ENCODE measurements at places on chromosomes 13 and 19.

DNA sequence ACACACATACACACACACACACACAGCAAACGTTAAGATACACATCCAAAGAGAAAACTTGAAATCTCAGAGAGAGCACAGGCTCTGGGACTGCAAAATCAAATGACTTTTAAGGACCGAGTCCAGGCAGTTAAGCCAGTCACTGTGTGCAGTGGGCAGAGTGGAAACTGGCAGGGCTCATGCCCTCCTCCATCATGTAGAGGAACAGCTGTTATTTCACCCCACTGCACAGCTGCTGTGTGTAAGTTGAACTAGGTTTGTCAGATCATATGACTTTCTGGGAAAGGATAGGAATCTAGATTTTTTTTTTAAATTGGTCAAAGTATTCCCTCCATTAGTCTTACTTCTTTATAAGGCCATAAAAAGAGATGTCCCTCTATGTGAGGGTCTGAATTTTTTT is 1002.1 kb downstream of the UQCRFS1 start:
- no peak for DNase-seq

DNA sequence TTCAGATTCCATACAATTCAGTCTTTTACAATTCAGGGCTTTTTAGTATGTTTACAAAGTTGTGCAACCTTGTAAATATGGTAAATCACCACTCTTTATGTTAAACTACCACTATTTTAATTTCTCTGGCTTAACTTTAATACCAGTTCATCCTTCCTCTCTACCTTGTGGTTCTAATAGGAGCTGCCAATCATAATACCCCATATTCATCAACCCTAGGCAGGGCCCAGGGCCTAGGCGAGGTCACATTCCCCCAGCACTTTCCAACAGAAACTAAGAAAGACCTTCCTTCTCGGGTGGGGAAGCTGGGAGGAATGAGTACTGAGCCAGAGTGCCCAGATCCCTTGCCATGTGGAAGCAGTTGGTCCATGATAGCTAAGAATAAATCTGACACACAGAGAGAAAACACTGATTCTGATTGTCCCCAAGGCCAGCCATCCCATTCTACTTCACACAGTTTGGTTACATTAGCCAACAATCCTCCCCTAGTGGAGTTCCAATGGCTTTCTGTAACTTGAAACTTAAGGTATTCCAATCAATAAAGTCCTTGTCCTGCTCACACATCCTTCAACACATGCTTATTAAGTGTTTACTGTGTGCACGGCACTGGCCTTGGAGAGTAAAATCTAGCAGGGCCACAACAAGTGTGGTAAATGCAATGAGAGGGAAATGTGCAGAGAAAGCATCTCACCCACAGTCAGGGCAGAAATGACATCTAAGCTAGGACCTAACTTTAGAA is 76.8 kb downstream of the NUFIP1 start:
- no peak for DNase-seq

DNA sequence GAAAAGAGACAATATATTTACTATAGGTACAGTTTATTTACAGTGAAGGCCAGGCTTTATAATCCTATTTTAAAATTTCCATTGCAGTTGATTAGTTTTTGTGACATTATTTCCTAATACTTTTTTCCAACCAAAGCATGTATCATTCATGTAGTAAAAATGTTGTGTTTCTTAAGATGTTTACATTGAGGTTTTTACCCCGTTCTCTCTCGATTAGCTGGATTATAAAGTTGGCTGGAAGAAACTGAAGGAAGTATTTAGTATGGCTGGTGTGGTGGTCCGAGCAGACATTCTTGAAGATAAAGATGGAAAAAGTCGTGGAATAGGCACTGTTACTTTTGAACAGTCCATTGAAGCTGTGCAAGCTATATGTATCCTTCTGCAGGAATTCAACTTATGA is 21.2 kb downstream of the HNRNPM start:
- DNase-seq: no peak

DNA sequence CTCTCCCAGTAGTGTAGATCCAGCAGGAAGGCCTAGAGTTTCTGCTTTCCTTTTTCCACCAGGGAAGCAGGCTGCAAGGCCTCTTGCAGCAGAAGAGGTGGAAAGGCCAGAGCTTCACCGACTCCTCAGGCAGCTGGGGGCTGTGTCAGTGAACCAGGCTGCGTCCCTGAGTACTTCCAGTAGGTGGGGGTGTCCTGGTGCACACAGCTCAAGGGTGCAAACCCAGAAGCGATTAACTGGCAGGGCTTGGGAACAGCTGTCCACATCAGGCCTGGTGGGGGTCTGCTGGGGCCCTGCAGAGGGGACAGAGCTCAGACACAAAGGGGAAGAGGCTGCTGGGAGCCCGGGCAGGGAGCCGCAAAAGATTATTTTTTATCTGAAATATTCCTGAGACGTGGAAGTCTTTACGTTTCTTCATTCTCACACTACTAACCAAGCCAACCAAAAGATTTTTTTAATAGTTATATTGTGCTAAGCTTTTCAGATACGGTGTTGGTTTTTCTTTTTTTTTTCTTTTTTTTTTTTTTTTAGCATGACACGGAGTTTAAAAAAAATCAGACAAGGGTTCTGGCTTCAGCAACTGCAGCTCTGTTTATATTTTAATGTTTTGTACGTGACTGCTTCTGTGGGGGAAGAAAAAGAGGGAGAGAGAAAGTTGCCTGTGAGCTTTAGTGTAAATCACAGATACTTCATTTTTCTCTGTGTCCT is 11.0 kb downstream of the TSHZ3 start:
- DNase-seq: peak; percentile 70

GRCh38 chr13:95385798-95386197 is 84.5 kb upstream of the ABCC4 start:
- DNase-seq: no peak

DNA sequence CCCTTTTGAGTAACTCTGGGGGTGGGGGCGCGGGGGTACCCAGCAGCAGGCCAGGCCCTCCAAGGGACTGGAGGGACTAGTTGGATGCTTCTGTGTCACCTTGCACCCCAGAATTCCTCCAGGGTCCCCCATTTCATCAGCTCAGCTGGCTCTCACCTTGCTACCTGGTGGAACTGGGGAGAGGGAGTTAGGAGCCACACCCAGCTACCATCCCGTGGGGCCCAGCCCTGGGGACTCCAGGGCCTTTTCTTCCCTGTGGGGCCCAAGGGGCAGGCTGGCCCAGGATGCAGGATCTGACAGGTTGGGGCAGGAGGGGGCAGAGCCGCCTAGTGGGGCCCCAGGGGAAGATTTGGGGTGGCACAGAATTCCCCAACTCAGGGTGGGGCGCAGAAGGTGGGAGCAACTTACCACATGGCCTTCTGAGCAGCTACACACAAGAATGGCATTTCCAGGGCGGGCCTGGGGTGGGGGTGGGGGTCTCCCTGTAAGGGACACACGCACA is 32.8 kb upstream of the NANOS3 start:
- DNase-seq: no peak

DNA sequence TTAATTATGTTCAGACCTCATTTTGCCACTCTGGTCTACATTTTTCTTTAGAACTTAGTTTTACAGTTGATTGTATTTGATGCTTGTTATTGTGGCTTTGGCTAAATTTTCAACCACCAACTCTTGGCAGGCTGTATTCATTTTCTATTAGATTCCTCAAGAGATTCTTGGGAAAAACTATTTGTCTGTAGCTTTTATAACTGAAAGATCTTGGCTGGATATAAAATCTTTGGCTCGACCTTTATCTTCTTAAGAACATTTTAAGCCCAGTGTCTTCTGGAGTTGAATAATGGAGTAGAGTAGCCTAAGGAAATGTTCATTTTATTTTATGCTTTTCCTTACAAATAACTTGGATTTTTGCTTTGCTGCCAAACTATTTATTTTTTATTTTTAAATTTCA is 848.5 kb downstream of the PCDH17 start:
- no peak for DNase-seq

- no peak for DNase-seq
Measured at GRCh38 chr19:2039959-2040646, 10.9 kb downstream of the MKNK2 start.

DNA sequence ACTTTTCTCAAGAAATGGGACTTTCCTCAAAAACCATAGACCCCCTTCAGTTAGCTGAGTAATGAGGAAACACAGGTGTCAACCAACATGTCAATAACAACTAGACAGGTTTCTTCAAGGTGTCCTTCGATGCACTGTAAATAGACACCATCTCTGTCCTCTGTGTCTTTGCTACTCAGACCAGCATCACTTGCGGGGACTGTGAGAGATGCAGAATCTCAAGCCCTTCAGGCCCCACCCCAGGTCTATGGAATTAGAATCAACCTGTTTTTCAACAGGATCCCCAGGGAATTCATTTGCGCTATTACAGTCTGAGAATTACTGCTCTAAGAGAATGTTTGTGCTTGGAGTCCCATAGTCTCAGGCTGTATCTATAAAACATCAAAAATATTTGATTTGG is 469.9 kb downstream of the COG6 start:
- DNase-seq: no peak

DNA sequence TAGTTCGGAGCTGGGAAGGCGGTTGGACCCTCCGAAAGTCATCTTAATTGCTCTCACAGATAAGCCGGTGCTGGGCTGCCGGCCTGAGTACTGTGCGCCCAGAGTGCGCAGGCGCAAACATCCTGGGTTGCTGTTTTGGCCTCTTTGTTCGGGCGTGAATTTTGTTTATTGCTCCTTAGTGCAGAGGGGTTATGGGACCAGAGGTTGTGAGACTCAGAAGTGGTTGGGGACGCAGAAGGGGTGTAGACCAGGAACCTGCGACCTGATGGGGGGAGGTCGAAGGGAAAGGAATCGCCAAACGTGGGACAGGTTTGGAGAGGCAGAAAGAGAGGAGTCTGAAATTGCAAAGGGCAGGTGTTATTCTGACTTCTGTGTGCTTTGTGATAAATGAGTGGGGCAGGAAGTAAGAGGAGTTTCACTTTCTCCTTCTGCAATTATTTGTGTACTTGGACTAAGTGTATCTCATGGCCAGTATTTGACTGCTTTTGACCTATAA is 607 bp upstream of the ZNF566 start:
- no peak for DNase-seq

- no peak for DNase-seq
Measured at GRCh38 chr19:34269489-34269888, 15.1 kb downstream of the GARRE1 start.

DNA sequence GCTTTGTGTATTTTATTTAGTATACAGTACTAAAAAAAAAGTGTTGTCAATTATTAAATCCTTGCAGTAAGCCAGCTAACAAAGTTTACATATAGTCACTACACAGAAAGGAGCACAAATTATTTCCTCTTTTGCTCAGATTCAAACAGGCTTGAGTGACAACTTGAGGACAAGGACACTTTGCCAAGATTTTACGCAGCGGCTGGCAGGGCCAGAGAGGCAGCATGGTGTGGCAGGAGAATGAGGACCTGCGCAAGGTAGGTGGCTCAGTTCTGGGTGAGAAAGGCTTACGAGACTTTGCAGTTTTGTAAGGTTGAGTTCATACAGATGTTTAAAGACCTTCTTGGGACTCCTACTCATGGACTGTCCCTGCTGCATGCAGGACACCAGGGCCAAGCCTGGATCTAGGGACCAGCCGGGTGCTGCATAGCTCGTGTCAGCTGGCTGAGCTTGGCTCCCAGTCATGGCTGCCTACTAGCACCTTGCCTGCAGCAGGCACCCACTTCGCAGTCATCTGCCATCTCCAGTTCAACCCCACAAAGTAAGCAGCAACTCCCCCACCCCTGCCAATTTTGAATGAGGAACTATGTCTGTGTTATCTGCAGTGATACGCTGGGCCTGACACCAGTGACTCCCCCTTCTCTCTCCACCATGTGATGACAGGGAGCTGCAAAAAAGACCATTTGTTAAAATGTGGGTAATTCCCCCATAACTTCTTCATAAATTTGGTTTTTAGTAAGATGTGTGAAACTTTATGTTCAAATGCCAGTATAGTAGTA is 3.7 kb upstream of the TUBA3C start:
- DNase-seq: no peak

DNA sequence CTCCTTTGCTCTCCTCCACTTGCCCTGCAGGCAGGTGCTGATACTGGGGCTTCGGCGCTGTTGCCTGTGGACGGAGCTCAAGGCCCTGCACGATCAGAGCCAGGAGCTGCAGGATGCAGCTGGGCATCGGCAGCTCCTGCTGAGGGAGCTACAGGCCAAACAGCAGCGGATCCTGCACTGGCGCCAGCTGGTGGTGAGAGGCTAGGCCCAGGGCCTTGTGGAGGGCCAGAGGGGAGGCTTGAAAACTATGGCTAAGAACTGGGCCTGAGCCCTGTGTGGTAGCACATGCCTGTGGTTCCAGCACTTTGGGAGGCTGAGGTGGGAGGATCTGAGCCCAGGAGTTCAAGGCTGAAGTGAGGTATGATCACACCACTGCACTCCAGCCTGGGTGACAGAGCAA is 6.3 kb downstream of the HAUS5 start:
- DNase-seq: no peak

- no peak for DNase-seq
Measured at GRCh38 chr19:29271911-29272310, 59.0 kb upstream of the UQCRFS1 start.

- no peak for DNase-seq
Measured at GRCh38 chr13:67642657-67643056, 412.5 kb upstream of the PCDH9 start.

DNA sequence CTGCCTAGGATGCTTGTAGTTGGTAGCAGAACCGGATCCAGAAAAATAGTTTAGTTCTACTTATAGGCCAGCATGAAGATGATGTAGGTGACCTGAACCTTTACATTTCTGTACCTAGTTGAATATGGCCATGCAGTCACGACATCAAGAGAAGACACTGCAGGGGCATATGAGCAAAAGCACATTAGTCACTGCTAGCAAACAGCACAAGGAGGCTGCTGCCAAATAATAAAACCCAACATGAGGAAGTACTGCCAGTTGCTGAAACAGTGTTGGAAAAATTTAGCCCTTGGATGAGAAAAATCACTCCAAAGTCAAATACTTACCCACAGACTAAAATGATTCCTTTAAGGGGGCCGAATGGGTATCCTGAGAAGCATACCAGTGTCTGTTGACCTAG is 20.8 kb downstream of the ERICH6B start:
- no peak for DNase-seq

GRCh38 chr19:52542984-52543664 is 15.7 kb downstream of the ZNF808 start:
- DNase-seq: no peak

GRCh38 chr13:30730526-30730925 is 4.8 kb upstream of the ALOX5AP start:
- DNase-seq: no peak

- no peak for DNase-seq
Measured at GRCh38 chr13:112714376-112715174, 24.7 kb downstream of the ATP11A start.

DNA sequence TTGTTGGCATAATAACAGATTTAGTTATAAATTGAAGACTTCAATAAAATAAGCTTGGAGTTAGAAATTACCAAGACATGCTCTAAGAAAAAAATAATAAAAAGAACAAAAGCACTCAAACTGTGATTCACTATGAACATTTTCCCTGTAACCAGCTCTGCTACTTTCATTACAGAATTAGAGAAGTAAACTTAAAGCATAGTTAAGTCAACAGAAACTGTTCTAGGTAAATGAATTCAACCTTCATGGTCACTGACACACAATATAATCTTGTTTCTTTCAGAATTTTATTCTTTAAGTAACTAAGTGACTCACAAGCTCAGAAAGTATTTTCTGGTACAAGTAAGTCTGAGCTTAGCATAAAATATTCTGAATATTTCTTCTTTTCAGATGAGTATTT is 136.3 kb downstream of the KLF5 start:
- no peak for DNase-seq
